ENCODE measurements at places on chromosomes 5 and 9. TPM values are rescaled to one million over a fixed set of nuclear protein-coding genes. Genes with fewer than 3 reads are reported as not detected.

DNA sequence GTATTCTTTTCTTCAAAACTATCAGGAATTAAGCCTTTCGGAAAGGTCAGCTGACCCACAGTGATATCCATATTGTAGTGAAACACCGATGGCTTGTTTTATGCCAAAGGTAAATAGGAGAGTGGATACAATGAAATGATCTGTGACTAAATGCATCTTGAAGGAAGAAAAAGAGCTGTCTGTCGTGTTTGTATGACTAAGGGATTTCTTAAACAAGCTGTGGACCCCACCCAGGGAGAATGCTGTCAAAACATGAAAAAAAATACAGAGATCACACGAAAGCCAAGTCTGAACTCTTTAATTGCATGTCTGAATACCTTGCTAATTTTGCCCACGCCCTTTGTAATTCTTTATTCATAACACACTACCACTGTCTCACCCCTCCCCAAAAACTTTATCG, 286.4 kb upstream of the WWC1 start:
- no peak for DNase-seq

DNA sequence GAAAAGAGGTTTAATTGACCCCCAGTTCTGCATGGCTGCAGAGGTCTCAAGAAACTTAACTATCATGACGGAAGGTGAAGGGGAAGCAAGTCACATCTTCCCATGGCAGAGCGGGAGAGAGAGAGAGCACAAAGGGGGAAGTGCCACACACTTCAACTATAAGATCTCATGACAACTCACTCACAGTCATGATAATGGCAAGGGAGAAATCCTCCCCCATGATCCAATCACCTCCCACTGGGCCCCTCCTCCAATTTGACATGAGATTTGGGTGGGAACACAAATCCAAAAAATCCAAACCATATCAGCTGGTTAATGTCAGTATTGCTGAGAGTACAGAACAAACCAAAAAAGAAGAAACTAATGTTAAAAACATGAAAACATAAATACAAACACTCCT, 120.2 kb downstream of the STARD4 start:
- DNase-seq, result no peak

DNA sequence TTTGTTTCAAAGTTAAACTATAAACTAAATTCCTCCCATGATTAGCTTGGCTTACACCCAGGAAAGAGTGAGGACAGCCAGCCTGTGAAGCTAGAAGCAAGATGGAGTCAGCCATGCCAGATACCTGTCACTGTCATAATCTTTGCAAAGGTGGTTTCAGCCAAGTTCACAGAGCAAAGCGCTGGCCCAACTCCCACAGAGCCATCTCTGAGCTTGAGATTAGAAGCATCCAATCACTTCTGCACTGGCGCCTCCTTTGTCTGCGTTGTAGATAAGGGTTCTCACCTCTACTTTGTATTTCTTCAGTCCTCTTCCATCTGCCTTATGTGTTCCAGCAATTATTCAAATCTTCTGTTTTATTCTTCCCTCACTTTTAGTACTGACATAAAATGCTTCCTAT, 119.4 kb upstream of the ACO1 start:
- DNase-seq, result no peak

- no peak for DNase-seq
These were observed 945.2 kb upstream of the PTPRD start for GRCh38 chr9:11558043-11558442.

DNA sequence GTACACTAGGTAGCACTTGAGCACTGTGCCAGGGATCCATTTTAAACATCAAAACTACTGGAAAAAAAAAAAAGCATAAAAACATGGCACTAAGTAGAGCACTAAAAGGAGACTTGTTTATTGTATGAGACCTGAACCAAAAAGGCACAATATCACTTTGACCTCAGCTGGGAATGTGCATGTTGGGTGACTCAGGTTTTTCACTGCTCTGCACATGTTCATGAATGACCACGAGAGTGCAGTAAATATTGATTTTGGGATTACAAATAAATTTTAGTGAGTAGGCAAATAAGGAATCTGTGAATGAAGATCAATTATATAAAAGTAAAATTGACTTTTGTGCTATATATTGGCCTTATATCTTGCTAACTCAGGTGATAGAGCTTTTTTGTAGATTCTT, 11.8 kb downstream of the RMI1 start:
- no peak for DNase-seq

GRCh38 chr9:68644831-68645230, 60.2 kb upstream of the PIP5K1B start:
- DNase-seq, result no peak

- DNase-seq, result no peak
These were observed 16.5 kb downstream of the CSF2 start for GRCh38 chr5:132090107-132090506.

DNA sequence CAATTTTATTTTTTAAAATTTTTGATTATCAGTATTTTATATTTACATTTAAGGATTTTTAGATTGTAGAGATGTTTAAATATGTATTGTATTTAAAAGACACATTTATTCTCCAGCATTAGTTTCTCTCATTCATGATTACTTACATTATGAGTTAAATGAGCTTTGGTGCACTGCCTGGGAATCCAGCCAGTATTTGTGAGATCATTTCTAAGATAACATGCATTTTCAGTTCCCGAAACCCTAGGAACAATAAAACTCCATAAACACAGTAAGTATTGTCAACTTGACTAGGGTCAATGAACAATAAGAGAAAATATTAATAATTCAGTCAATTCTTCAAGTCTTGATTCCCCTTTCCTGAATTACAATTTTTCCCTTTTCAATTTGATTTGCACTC, 403.3 kb downstream of the PLK2 start:
- no peak for DNase-seq

GRCh38 chr9:126151686-126152134, 174.9 kb upstream of the MVB12B start:
- no peak for DNase-seq

GRCh38 chr5:153516504-153517240, 26.2 kb downstream of the GRIA1 start:
- DNase-seq, result no peak

DNA sequence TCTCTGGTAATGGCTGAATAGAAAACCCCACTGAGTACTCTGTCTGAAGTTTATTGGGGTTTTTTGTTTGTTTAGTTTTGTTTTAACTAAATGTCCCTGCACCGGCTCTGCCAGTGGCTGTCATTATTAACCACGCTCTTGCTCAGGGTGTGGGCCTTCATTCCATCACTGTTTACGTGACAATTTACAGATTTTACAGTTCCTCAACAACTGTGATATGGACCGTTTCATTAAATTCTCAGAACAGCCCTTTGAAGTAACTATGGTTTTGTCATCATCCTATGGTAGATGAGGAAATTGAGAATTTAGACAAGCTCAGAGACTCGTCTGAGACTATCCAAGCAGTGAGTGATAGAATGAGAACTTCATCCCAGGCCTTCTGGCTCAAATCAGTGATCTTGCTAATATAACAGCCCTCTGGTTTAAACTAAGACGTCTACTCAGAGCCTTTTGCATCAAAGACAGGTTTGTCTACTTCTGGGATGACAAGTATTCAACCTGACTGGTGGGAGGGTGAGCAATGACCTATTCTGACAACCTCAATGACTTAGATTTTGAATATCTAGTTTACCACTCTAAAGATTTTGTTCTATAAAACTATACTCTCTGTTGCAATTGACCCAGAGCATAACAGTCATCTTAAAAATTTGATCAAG, 77.3 kb upstream of the MAP3K1 start:
- no peak for DNase-seq

- DNase-seq, result no peak
These were observed 79.5 kb upstream of the HAPLN1 start for GRCh38 chr5:83800201-83800600.

DNA sequence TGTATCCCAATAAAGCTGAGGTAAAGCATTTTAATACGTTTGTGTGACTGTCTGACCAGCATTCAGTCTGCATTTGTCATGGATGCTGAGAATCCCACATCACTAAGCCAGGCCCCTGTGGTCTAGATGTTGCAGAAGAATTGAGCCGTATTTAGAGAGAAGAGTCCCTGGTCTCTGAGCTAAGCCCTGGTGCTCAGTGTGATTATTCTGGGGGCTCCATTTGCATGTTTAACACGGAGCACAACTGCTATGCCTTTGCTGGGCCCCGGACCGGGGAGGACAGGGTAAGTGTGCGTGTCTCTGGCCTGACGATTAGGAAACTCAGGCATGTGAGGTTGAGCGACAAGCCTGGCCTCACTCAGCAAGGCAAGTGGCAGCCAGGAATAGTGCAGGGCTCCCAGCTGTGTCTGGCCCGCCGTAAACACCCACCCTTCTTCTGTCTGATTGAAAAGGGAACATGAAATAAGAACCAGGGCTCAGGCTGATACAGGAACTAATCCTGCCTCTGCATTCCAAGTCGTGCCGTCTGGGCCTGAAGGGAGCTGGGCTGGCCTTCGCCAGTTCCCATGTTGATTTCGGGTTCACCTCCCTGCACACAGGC, 22.3 kb downstream of the FAM78A start:
- DNase-seq, result no peak

- no peak for DNase-seq
These were observed 47.1 kb upstream of the MATR3 start for GRCh38 chr5:139246394-139246793.

DNA sequence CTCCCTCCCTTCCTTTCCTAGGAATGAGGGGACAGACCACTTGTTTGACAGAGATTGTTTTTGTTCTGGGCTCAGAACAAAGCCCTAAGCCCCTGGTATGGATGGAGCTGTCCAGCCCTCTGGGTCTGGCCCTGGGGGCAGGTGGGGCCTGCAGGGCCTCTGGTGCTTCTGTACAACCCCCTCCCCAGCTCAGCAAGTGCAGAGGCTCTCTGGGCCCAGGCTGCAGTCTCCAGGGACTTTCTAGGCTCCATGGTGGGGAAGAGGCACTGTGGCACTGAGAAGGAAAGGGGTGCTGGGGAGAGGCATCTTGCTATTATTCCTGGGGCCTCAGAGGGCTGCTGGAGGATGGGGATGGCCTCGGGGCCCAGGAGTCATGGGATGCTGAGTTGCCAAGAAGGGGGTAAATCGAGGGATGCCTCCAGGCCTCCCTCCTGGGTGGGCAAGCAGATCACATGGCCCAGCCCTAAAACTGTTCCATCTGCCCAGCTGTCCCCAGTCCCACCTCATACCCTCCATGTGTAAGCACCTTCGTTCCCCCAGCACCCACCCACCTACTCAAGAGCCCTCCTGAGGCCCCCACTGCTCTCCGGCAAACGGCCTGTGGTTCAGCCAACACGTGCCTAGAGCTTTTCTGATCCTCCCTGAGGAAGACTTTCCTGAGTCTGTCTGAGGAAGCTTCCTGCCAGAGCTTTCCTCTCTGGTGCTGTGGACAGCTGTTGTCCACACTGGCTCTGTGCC, 225.7 kb downstream of the CACNA1B start:
- DNase-seq, result no peak

DNA sequence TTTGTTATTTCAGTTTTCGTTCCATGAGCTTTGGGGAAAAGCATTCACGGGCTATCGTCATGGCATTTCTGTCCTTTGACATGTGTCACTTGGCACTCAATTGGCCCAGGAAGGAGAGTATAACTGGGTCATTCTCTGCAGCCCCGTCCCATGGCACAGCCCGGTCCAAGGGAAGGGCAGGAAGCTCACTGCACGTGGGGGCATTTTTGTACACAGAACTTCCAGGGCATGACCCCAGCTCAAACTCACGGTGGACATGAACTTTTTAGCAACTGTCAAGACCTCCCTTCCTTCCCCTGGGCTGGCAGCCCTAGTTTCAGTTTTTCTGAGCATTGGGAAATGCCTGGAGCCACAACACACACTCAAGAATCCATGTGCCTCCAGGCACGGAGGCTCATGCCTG, 161.6 kb upstream of the PANK3 start:
- no peak for DNase-seq

- no peak for DNase-seq
These were observed 95.0 kb downstream of the NPR3 start for GRCh38 chr5:32805971-32806638.

DNA sequence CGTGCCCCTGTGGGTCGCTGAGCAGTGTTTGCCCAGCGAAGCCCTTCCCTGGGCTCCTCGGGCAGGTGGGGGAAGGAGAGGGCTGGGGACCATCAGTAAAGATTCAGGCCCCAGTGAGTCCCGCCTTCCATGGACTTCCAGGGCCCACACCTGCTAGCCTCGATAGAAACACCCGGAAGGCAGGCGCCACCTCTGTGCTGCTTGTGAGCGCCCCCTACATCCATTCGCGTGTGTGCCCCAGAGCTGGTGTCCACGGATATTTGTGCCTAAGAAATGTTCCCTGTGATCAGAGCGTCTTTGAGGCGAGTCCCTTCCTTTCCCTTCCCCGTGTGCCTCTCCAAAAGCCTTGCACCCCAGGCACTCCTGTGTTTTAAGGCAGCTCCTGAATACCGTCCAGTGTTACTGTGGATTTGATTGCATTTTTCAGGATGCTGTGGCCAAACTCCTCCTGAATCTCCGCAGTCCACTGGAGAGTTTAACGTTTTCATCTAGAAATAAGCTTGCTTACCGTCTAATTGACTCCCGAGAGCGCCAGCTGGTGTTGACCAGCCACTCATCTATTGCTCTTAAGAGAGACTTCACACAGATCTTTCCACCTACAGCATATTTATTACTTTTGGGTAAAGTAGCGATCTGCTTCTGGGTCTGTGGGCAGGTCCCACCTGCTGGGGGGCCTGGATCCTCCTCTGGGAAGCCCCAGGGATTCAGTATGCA, 101.4 kb downstream of the COL5A1 start:
- no peak for DNase-seq

DNA sequence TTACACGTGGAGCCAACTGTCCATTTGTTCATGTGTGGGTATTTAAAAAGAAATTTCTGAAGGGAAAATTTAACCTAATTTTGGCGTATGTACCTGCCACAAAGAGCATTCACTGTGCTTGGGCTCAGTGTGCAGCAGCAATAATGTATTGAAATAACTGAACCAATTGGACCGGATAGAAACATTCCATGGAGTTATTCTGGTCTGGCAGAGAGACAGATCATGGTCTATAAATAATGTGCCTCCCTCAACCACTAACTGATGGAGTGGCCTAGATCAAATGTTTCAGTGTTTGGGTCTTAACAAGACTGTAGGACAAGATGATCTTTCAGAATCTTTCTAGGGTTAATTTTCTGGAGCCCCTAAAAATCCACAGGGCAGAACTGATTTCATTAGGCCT, 469.7 kb downstream of the PRELID2 start:
- DNase-seq, result no peak

GRCh38 chr5:78841767-78842166, 143.3 kb downstream of the ARSB start:
- DNase-seq, result no peak

- DNase-seq, result peak; percentile 49
These were observed 398.1 kb upstream of the IRX1 start for GRCh38 chr5:3197304-3198073.

The SYK gene
- 26.2 TPM for polyA plus RNA-seq

The ADGRV1 gene
- polyA plus RNA-seq, result 12.5 TPM

The SPINK13 gene
- 1.1 TPM for polyA plus RNA-seq

The ABO gene
- polyA plus RNA-seq, result 19.1 TPM

The ADAMTS12 gene
- 18.3 TPM for polyA plus RNA-seq
